Activated T-helper 2 cell treated with anti-CD3 and anti-CD28 coated beads, Interferon-gamma antibody, Interleukin-2, Interleukin-4, amounts not matched to agents 10 μg/mL and 5 μg/mL and 100 μg/mL, durations not matched to agents 14 hours and 24 hours and 36 hours (primary cell): ENCODE measurements at places on chromosomes 1 and 21.

DNA sequence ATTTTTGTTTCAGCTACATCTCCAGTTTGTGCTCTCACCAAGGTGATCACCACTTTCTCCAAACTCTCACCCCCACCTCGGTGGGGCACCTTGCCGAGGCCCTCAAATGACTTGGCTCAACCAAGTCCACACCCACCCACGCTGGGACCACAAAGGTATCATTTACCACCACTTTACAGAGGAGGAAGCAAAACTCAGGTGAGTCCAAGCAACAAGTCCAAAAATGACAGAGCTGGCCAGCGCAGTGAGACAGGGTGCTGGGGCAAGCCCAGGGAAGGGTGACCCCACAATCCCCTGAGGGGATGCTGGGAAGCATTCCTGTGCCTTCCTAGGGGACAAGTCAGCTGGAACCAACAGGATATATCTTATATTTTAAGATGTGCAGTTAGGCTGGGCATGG, 24.7 kb downstream of the SSBP3 start:
- no peak overlapping the region for H3K4me3 ChIP-seq
- DNase-seq = no peak
- peaks cover 25% of the 10 kb centered on the region for H3K36me3 ChIP-seq
- no peak overlapping the region for H3K27ac ChIP-seq
- peaks cover 34% of the 10 kb centered on the region for H3K4me1 ChIP-seq

DNA sequence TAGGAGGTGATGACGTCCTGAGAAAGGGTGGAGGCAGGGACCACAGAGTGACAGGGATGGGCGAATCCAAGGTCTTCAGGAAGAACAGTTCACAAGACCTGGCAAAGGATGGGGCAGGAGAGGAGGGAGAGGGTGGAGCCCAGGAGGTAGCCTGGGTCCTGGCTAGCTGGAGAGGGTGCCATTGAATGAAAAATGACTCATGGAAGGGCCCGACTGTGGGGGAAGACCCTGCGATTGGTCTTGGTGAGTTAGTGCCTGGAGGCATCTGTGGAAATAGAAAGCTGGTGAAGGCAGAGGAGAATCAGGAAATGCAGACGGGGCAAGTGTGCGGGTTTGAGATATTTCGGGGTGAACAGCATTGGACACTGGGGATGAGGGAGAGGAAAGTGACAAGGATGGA, 60.3 kb upstream of the SLC45A1 start:
- no peak for DNase-seq
- H3K4me3 ChIP-seq = no peak overlapping the region
- H3K4me1 ChIP-seq = peaks cover 1% of the 10 kb centered on the region
- peaks cover 9% of the 10 kb centered on the region for H3K27me3 ChIP-seq
- H3K27ac ChIP-seq = no peak overlapping the region
- no peaks in the 10 kb centered on the region for H3K36me3 ChIP-seq

- no peaks in the 10 kb centered on the region for H3K27me3 ChIP-seq
- H3K4me3 ChIP-seq = no peak overlapping the region
- no peak overlapping the region for H3K27ac ChIP-seq
Measured at GRCh38 chr1:58883037-58883887, 99.4 kb upstream of the JUN start.

DNA sequence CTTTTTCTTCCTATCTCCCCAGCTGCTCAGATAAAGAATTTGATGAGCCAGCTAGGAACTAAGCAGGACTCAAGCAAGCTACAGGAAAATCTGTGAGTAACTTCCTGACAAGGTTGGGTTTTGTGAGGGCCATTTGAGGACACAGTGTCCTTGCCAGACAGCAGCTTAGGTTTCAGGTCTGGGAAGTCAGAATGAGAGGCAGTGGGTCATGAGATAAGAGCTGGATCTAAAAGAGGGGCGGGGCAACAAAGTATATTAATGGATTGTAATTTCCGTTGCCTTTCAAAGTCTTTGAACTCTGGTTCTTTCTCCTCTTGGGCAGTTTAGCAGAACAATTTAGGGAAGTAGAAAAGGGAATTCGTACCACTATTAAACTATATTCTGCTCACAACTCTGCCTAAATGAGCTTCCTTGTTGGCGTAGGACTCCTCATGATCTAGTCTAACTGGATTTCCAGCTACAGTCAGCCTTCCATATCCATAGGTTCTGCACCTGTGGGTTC, 16.6 kb downstream of the STX12 start:
- H3K4me3 ChIP-seq = no peak overlapping the region
- H3K27me3 ChIP-seq = no peaks in the 10 kb centered on the region
- H3K36me3 ChIP-seq = peaks cover 33% of the 10 kb centered on the region
- DNase-seq = no peak
- no peak overlapping the region for H3K27ac ChIP-seq

DNA sequence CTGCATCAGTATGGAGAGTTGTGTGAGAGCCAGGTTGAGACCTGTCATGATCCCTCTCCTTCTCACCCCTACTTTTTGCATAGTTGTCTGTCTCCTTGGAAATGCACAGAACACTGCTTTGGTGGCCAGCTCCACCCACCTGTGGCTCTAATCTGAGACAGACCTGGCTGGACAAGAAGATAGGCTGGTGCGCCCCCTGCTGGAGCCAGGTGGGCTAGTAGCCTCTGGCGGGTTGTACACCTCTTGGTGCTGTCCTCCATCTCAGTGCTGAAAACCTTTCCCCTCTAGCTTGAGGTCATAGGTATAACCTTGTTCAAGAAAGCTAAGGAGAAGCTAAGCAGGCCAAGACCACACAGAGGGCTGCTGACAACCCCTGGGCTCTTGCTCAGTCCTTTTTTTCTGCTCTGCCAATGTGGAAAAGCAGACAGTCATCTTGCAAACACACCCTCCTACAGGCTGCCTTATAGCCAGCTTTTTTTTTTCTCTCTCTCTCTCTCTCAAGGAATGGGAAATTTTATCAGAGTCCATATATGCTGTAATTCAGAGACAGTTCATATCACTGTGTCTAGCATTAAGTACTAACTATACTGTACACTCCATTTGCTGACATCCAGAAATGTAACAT, 58.8 kb upstream of the SPATA6 start:
- no peak overlapping the region for H3K27ac ChIP-seq
- H3K4me3 ChIP-seq = no peak overlapping the region
- DNase-seq = peak; percentile 36
- no peaks in the 10 kb centered on the region for H3K36me3 ChIP-seq

DNA sequence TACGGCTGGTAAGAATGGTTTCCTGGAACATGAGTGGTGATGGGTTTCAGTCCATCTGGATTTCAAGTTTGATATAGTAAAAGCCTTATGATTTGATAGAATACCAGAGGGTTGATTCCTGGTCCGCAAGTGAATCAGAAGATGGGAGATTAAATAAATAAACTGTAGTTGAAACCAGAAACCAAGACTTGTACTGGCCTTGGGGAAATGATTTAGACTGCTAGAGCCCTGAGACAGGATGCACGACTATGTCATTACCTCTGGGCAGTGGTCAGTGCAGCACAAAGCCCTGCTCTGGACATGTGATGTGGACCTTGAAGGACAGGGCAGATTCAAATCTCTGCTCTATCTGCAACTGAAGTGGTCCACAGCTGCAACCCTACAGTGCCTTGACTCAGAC, 15.6 kb upstream of the FMOD start:
- H3K27ac ChIP-seq = no peak overlapping the region
- DNase-seq = no peak
- H3K36me3 ChIP-seq = no peaks in the 10 kb centered on the region
- H3K27me3 ChIP-seq = peaks cover 25% of the 10 kb centered on the region
